ENCODE measurements at places on chromosomes 6 and 20.

DNA sequence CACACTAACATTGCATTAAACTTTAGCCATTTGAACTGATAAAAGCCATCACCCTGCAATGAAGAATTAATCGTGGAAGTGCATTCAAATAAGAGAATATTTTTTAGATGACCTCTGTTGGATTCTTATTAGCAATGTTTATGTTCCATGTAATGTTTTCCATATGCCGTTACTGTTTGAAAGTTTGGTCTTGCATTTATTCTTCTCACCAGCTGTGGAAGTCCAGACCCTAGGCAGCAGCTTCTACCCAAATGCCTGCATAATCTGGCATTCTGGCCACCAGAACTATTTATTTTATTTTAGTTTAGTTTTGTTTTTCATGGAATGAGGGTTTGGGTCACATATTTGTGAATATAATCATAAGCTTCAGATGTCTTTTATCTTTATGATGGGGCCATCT is 140.4 kb downstream of the SAMD5 start:
- DNase-seq, result no peak

- peak; percentile 6 for DNase-seq
Measured at GRCh38 chr6:159203304-159204005, 34.3 kb downstream of the FNDC1 start.

- no peak for DNase-seq
Measured at GRCh38 chr6:167688123-167688522, 138.6 kb upstream of the AFDN start.

DNA sequence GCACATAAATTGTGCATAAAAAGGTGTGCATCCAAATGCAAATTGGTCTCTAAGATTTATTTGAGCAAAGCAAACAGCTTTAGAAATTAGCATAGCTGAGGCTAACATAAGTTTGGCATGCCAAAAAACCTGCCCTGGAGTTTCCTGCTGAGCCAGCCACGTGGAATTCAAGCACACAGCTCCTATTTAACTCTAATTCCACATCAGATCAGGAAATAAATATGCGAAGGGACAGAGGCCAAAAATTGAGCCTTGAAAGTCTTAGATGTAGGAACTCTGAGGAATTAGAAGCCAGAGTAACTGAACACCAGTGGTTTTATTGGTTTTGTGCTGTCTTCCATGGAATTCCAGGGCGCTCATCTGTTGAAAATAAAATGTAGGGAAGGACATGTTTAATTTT is 19.6 kb downstream of the SOBP start:
- DNase-seq, result no peak

GRCh38 chr20:51497542-51498467 is 44.7 kb downstream of the NFATC2 start:
- no peak for DNase-seq

- DNase-seq, result no peak
Measured at GRCh38 chr6:146153040-146153758, 124.3 kb downstream of the GRM1 start.

DNA sequence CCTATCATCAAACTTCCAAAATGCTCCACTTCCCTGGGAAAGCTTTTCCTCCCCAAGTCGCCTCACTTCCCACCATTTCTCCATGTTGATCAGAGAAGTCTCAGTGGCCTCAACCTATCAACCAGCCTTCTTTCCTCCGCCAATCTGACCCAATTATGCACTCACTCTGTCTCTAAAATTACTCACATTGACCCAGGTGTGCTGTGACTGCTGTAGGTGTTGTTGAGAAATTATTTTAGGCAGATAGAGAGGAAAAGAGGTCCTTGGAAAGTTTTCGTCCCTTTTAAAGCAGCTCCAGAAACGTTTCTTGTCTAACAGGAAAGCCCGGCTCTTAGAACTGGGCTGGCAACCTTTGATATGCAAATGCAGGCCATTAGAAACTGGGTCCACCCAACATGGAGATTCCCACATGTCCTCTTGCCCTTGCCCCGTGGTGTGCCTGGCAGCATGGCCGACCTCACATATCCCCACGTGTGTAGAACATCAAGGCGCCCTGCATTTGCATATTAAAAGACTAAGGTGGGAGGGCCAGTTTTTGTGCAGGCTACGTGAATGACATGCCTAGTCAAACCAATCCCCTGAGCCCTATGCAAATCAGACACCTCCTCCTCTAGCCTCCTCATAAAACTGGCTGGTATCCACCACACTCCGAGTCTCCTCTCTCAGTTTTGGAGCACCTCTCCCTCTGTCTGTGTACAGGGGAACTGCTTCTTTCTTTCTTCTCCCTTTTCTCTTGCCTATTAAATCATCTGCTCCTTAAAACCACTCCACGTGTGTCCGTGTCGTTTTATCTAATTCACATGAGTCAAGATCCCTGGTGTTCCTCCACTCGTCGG is 12.9 kb downstream of the IPCEF1 start:
- peak; percentile 25 for DNase-seq

Measured in H4 (cell line).